ENCODE measurements at places on chromosomes 1 and 21.

GRCh38 chr1:185393815-185394214, 76.8 kb upstream of the IVNS1ABP start:
- no peak for DNase-seq

- DNase-seq, result no peak
Observed at GRCh38 chr21:38942748-38943211, 137.1 kb downstream of the ETS2 start.

DNA sequence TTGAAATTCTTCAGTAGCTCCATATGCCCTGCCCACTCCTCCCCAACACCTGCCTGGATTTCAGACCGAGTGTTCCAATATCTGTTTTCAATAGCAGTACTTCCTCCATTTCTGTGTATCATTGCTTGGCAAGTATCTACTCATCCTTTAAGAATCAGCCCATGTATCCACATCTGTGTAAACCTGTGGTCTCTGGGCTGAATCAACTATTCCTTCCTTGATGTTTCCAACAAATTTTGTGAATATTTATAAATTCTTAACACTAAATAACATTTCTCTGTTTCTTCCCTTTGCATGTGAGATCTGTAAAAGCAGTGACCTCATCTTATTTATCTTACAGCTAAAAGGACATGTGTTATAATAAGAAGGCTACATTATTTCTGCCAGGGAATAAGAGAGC, 26.0 kb upstream of the UAP1 start:
- DNase-seq, result no peak

- DNase-seq, result no peak
Observed at GRCh38 chr1:19156676-19157075, 53.4 kb downstream of the UBR4 start.

DNA sequence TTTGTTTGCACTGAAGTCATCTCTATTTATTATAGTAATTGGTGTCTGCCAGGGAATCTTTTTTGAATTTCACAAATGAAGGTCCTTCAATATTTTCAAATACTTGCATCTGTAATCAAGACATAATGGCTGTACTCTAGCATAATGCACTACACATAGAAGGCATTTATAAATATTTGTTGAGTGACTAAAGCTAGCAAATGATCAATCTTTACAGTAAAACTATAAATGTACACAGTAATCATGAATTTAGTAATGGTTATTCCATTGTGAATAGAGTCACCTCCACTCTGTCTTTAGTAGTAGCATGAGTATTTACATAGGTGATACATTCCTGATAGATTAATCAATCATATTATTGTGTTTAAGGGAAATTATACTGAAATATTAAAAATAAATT, 119.6 kb downstream of the USH2A start:
- DNase-seq, result no peak

GRCh38 chr21:42515708-42516502, 2.3 kb downstream of the SLC37A1 start:
- DNase-seq, result no peak

- no peak for DNase-seq
Observed at GRCh38 chr1:8363767-8364301, 45.9 kb downstream of the SLC45A1 start.

- no peak for DNase-seq
Observed at GRCh38 chr1:229999004-229999670, 67.9 kb upstream of the GALNT2 start.

DNA sequence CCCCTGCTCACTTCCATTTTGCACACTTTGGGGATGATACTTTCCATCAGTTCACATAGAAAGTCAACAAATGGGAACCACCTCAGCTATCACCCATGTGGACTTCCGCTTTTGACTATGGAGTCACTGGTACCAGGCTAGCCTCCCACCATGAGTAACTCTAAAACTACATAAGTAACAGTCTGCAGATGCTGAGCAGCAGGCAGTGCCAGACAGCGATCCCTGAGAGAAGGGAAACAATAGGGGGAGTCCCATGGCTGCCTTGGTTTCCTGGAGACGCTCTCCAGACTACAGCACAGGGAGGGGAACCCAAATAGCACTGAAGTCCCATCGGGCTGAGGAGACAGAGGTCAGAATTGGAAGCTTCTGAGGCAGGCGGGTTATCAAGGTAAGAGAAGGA, 2.8 kb upstream of the TFF2 start:
- DNase-seq, result no peak

DNA sequence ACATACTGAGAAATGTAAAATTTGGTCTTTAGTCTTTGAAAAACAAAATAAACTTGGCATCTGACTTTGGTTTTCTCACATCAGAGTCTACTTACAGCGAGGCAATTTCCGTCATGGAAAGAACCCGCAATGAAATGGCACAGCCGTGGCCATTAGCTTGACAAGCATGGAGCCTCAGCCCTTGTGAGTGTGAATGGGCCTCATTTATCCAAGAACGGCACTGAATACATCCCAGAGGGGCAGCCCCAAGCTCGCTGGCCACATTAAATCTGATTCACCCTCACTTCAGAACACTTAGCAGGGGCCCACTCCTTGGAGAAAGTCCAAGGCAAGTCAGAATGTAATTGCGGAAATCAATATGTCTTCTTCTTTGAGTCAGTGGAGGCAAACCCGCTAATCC, 64.8 kb downstream of the ERG start:
- DNase-seq, result no peak

GRCh38 chr1:196897158-196897828, 9.4 kb downstream of the CFHR4 start:
- no peak for DNase-seq

DNA sequence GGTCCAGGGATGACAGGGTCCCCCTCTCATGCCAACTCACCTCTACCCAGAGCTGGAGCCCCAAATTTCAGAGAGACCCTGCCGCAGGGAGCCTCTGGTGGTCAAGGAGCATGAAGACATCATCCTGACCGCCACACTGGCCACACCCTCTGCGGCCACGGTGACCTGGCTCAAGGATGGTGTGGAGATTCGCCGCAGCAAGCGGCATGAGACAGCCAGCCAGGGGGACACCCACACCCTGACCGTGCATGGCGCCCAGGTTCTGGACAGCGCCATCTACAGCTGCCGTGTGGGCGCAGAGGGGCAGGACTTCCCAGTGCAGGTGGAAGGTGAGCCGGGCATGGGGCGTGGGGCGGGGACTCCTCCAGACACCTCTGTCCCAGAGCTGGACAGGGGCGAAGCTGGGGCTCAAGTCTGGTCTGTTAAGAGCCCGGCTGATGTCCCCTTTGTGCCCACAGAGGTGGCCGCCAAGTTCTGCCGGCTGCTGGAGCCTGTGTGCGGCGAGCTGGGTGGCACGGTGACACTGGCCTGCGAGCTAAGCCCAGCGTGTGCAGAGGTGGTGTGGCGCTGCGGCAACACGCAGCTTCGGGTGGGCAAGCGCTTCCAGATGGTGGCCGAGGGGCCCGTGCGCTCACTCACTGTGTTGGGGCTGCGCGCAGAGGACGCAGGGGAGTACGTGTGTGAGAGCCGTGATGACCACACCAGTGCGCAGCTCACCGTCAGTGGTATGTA, 66.0 kb downstream of the OBSCN start:
- DNase-seq, result no peak

DNA sequence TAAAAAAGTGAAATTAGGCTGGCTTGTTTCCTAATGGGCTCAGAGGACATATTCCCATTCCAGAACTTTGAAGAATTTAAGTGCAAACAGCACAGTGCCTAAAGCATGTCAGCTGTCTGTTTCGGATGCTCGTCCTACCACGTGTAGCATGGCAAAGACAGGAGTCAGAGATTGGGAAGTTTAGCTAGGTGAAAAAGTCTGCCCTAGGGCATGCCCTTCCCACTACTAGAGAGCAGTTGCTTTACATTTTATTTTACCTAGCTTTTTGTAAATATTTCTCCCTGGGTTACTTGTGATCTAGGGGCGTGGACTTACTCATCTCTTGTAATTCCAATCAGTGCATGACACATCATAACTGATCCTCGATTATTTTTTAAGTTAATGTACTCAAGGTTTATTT, 111.1 kb downstream of the LMO4 start:
- no peak for DNase-seq

GRCh38 chr1:175947771-175948170, 204.4 kb upstream of the TNR start:
- no peak for DNase-seq

DNA sequence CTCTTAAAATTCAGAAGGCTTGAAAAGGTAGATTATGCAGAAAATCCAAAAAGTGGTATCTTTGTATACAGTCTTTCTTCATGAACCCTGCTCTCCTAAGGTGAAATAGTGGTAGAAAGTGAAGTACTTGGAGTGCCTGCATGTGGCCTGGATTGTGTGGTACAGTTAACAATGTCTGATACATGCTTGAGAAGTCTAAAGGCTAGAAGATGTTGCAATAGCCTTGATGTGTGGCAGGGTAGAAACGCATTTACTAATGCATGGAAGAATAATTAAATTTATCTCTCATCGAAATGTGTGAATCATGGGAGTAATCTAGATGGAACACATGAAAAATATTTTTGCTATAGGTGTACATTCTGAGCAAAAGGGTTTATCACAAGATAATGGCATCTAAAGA, 1632.3 kb upstream of the B3GALT2 start:
- DNase-seq, result no peak

GRCh38 chr1:176193663-176194062, 13.4 kb downstream of the COP1 start:
- DNase-seq, result no peak

- DNase-seq, result no peak
Observed at GRCh38 chr1:54653036-54653435, 11.4 kb downstream of the MROH7 start.

DNA sequence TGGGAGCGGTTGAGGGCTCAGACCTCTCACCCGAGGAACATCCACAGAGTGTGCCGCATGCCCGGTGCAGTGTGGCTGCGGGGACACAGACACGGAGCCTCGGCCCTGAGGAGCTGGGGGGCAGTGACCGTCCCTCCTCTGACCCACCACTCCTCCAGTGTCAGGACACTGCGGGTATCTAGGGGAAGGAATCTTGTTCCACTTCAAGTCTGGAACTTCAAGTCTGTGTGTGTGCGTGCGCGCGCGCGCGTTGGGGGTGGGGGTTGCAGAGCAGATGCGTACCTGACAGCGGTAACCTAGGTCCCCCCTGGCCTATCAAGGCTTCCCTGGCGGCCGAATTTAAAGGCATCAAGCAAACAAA, 17.3 kb downstream of the PCSK9 start:
- no peak for DNase-seq

DNA sequence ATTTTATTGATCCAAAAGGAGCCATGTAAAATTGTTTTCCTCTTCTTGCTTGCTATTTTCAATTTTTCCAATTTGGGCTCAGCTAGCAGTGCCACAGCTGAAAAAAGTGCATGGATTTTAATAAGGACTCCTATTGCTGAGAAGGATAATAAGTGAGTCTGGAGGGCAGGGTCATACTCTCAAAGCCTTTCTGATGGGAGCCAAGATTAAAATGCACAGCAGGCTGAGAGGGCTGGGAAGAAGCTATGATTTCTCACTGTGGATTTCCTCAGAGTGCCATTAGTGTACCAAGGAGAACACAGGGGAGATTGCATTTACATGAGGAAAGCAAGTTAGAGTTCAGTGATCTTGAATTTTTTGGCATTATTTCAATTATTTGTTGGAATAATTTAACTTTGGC, 261.3 kb downstream of the ST6GALNAC3 start:
- DNase-seq, result no peak

DNA sequence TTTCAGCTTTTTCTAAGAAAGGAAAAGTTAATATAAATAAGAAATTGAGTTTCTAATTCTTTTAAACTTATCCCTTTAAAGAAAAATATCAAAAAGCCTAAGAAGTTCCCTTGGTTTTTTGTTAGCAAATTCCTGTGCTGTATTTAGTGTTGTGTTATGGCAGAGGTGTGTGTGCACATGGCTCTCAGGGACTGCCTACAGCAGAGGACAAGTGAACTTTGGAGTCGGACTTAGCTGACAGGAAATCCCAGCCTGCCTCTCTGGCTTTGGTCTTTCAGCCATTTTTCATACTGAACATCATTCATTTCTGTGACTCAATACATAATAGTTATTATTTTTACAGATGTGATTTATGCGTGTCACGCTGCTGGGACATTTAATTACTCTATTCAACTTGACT, 149.6 kb downstream of the FMN2 start:
- no peak for DNase-seq

- no peak for DNase-seq
Observed at GRCh38 chr1:154179946-154180687, 11.8 kb downstream of the TPM3 start.

- DNase-seq, result no peak
Observed at GRCh38 chr1:189706594-189706993, 771.1 kb downstream of the BRINP3 start.

DNA sequence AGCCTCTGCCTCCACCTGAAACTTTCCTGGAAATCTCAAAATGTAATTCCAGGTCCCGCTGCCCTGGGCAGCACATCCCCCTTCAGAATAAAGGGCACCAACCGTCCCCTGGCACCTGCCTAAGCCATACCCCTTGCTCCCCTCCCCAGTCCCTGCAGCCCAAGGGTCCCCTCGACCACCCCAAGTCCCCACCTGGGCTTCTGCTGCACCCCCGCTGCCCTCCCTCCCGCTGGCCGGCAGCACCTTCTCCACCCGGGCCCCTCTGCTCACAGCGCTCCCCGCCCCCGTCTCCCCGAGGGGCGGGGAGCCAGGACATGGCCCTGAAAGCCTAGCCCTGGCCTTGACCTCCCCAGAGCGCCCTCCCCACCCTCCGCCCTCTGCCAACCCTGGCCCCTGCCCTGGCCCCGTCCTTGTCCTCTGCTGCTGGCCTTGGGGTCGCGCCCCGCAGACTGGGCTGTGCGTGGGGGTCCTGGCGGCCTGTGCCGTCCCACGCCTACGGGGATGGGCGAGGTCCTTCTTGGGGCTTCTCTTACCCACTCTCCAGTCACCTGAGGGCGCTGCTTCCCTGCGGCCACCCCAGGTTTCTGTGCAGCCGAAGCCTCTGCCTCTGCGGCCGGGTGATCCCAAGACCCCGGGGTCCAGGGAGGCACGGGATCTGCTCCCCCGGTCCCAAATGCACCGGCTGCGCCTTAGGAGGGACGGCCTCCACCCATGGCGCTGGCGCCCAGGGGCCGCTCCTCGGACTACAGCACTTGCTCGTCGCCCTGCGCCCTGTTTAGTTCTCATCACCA, 41.7 kb downstream of the WDR4 start:
- DNase-seq, result no peak

- no peak for DNase-seq
Observed at GRCh38 chr21:35645991-35646390, 414.3 kb downstream of the SETD4 start.

DNA sequence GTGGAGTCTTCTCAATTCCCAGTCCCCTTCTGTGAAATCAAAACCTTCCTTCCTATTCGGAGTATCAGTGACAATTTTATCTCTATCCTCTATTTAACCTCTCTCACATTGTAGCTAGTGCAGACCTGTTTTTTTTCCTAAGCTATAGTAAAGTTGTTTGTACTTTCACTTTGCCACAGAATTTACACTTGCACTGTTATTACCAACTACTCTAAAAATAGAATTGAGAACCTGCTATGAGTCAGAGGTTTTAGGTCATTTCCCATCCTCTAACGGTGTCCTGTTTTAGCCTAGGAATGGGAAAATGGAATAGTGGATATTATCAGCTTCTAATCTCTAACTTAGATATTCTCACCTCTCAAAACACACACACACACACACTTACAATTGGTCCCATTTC, 862.7 kb downstream of the NCAM2 start:
- DNase-seq, result no peak
